NCI-H82 (cell line): ENCODE measurements at places on chromosomes 2 and 18.

- no peak for DNase-seq
Observed at GRCh38 chr2:73516033-73516432, 126.2 kb downstream of the NAT8 start.

GRCh38 chr2:204051476-204051875 lies 114.9 kb downstream of the ICOS start:
- DNase-seq = peak; percentile 65

DNA sequence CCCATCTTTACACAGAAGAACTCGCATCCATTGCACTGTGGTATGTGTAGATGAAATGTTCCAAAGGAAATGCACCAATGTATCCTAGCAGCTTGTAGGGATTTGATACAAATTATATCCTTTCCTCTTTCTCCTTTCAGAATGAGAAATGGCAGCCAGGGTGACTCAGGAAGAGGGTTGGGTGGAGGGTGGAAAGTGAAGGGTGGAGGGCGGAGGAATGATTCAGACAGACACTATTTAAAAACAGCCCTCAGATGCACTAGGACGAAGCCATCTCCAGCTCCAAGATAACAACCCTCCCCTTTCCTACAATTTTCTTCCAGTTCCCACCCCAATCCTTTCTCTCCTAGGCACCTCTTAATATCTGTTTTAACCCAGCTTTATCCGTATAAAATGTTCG lies 96.2 kb upstream of the STK39 start:
- DNase-seq = no peak

DNA sequence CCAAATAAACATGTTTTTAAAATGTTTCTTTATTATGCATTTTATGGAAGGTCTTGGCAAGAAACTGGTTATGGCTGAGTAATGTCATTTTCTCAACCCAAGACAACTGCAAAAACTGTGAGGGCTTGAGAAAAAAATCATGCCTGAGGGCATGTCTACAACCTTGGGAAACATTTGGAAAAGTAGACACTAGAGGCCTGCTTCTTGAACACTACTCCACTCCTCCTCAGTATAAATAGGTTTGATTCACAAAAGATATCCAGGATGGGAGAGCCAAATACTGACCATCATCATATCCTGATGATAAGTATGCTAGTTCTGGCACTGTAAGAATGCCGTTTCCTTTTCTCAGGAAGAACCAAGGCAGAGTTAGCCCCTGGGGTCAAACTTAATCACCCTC lies 71.1 kb downstream of the OSR1 start:
- no peak for DNase-seq

DNA sequence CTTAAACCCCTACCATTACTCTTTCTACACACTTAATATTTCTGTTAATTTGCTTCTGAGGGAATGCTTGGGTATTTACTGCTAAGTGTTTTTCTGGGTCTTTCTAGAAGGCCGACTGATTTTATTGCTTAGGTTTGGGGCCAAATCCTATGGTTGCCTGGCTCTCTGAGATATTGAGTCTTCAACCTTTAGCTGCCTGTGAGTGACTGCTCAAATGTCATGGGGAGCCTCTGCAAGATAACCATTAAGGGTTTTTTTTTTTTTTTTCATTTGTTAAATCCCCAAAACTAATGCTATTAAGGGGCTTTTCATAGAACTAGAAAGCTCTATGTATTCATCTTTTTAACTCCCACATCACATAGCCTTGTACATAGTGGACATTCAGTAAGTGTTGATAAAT lies 5.0 kb downstream of the OSBPL6 start:
- peak; percentile 50 for DNase-seq
